ENCODE measurements at places on chromosomes 2 and 18. TPM values are rescaled to one million over a fixed set of nuclear protein-coding genes. Genes with fewer than 3 reads are reported as not detected.

- DNase-seq, result no peak
These were observed 31.6 kb downstream of the KCNK3 start for GRCh38 chr2:26723991-26724750.

TEKT4 gene
- total RNA-seq, result 0.27 TPM

- DNase-seq, result no peak
These were observed 131.2 kb upstream of the RMP24 start for GRCh38 chr18:35841283-35841682.

RGPD8 gene
- 46.4 TPM for total RNA-seq

DNA sequence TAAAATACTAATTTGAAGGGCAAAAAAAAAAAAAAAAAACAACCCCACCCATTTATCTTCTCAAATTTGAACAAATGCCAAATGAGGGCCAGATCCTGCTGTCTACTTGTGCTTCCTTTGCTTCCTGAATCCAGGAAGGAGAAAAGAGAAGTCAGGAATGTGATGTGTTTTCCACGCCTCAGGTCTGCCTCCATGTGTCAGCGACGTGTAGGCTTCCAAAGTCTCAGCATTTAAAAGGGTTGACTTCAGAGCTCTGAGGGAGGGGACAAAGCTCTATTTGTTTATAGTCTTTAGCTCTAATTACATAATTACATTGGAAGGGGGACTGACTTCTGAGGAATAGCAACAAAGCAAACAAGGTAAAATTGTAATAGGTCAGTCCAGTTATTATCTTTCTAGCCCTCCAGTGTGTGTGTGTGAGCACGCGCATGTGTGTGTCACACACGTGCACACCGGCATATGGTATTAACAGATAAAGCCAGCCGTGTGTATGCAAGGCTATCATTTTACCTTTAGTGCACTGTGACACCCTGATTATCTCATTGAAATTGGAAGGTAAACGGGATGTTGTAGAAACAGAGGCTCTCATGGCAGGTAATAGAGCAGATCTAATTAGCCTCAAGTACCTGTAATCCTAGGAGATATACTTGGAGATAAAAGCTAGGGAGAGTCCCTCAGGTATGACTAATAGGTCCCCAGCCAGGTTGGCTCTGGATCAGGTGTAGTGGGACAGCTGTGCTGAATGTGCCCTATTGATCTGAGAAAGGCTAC, 911.4 kb upstream of the ZEB2 start:
- no peak for DNase-seq

CHRNG gene
- total RNA-seq, result not detected

- no peak for DNase-seq
These were observed 1202.8 kb upstream of the ACVR2A start for GRCh38 chr2:146642066-146642465.

PREB gene
- total RNA-seq, result 18.9 TPM

GRCh38 chr18:72378016-72378415, 166.1 kb downstream of the CBLN2 start:
- no peak for DNase-seq

- DNase-seq, result no peak
These were observed 103.6 kb downstream of the STK39 start for GRCh38 chr2:168143813-168144212.

ABCG8 gene
- 0.27 TPM for total RNA-seq

SLC9A4 gene
- not detected for total RNA-seq

DNA sequence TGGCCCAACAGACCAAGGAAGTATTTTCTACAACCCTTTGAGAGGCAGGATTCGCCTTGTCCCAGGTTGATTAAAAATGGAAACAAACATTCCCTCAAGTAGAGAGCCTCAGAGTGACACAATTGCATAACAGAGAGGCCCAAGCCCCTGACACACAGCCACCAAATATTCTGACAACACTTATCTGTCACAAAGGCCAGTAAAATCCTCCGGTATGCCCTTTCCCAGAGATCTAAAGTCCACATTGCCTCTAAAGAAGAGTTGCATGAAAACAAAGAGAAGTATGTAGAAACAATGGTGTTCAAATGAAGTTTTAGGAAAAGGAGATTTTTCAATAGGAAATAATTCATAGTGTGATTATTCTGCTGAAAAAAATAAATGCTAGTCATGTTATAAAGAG, 32.1 kb downstream of the DSEL start:
- DNase-seq, result no peak

GAL3ST2 gene
- 0.45 TPM for total RNA-seq

DNA sequence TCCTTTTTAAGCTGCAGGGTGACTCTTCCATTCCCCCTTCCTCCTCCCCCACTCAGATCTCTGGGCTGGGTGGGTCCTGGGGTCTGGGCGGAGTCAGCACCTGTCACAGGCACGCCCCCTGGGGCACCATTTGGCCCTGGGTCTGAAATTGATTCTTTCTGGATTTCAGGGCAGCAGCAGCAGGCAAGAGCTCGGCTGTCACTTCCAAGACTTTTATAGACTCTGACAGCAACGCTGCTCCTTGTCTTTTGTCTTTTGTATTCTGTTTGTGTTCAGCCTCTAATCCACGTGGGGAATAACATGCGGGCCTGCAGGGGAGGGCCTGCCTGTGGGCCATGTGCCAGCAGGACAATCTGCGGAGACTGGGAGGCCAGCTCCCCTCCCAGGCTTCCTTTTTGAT, 3.9 kb downstream of the BOD1L2 start:
- DNase-seq, result peak; percentile 38

Data from cerebellum (tissue), 4 donors.